GM19239 (cell line): ENCODE measurements at places on chromosomes 16 and 17.

DNA sequence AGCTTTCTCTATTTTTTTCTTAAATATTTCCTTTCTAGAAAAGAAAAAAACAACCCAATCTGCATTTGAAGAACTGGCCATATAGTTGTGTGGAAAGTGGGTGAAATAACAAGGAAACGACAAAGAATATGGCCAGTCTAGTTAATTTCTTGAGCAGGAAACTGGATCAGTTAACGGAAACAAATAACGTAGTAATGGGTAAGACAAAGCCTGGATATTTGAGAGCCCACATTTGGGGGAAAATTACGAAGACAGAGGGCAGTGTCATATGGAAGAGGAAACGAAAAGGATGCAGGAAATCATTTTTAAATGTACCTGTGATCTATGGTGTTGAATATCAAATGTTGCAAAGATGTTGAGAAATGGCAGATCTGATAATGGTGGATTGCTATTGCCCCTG lies 78.6 kb downstream of the HS3ST3A1 start:
- no peak for DNase-seq

DNA sequence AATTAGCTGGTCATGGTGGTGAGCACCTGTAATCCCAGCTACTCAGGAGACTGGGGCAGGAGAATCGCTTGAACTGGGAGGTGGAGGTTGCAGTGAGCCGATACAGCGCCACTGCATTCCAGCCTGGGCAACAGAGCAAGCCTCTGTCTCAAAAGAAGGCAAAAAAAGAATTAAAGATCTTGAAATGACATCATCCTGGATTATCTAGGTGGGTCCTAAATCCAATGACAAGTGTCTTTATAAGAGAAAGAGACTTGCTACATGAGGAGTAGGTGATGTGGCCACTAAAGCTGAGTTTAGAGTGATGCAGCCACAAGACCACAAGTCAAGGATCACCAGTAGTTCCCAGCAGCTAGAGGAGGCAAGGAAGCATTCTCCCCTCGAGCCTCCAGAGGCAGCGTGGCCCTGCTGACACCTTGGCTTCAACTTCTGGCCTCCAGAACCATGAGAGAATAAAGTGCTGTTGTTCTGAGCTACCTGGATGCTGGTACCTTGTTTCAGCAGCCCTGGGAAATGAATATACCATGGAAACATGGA lies 15.8 kb downstream of the CIITA start:
- DNase-seq, result no peak

DNA sequence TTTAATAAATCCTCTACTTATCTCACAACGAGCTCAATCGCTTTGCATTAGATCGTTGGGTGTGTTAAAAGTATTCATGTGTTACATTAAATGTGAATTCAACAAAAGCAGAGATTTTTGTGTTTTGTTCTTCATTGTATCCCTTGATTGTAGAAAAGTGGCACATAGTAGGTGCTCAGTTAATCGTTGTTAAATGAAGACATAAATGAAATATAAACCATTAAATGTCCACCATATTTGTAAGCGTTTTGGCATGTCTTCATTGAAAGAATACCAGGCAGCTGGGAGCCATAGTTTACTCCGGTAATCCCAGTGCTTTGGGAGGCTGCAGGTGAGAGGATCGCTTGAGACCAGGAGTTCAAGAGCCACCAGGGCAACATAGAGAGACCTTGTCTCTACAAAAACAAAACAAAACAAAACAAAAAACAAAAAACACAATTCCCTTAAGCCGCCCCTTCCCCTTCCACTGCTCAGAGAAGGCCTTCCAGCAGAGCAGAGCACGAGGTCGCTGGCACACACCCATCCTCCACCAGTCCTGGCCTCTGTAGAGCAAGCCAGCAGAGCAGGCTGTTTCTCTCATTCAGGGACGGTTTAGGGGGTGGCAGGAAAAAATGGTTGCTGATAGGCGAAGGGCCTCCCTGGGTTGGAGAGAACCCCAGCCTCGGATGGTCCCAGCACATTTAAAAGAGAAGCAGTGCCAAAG lies 673 bp upstream of the CHD9 start:
- no peak for DNase-seq

DNA sequence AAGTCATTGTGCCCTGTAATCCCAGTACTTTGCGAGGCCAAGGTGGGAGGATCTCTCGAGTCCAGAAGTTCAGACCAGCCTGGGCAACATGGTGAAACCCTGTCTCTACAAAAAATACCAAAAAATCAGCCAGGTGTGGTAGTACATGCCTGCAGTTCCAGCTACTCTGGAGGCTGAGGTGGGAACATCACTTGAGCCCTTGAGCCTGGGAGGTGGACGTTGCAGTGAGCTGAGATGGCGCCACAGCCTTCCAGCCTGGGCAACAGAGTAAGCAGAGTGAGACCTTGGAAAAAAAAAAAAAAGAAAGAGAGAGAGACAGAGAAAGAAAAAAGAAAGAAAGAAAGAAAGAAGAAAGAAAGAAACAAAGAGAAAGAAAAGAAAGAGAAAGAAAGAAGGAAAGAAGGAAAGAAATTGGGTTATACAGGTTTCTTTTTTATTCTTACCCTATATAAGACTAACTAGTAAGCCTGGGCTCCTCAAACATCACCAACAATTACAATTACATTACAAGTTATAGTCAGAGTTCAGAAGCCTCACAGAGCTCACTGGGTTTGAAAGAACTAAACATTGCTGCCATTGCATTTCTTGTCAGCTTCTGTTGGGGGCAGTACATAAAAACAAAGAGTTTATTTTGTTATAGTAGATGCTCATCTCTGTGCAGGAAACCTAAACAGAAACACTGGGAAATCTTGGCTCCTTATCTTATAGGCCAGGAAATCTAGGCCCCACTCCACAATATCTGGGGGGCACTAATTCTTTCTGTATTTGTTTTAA lies 6.7 kb upstream of the ABCA9 start:
- DNase-seq, result no peak

GRCh38 chr16:2371421-2371820 lies 30.9 kb upstream of the ABCA3 start:
- DNase-seq, result no peak

- DNase-seq, result no peak
These were observed 27.3 kb downstream of the SDK2 start for GRCh38 chr17:73616873-73617404.

DNA sequence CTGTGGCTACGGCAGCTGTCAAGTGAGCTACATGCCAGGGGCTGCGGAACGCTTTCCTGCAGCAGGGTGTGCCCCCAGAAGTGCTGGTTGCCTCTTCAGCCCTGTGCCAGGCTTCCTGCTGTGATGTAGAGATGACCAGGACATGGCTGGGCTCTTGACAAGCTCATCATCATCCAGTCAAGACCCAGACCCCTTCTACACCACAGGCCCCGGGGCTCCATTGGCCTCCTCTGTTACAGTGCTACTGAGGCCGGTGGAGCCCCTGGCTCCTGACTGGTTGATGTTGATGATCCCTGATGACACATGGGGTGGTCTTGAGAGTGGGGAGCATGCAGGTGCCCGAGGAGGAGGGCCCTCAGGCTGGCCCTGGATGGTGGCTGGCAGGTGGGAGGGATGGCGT lies 50.1 kb downstream of the B9D1 start:
- no peak for DNase-seq

GRCh38 chr17:76077584-76078110 lies 1.3 kb upstream of the ZACN start:
- no peak for DNase-seq

DNA sequence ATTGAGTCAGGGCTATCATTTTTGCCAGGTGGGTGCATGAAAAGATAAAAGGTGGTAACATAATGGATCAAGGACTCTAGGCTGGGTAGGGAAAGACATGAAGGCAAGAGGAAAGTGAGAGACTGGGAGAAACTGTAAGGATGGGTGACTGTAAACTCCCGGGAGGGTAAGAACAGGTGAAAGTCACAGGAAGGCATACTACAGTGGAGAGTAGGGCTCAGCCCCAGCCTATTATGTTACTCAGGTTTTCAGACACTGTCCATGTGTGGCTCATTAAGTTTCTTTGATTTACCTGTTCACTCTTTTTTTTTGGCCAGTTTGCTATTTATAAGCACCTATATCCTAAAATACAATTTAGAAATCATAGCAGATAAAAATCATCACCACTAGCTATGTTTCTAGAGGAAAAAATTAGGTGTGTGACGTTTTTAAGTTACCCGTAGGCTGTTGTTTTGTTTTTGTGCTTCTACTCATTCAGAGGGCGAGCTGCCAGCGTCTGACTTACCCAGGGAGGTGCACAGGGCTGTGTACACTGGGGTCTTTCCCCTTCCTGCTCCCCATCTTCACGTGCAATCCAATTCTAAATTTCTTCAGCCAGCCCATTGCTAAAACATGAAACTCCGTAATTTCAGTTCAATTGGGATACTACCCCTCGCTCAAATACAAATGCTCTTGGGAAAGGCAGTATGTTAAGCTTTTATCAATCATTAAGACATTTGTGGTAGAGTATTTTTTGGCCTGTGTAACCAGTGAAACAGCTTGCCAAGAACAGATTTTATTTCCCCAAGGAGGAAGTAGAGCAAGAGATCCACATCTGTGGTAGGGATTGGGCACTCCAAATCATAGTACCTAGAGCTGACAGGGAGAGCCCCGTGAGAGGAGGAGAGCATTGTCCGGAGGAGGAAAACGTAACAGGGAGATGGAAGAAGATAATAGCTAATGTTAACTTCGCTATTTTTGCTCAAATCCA lies 21.7 kb upstream of the VWA3A start:
- DNase-seq, result no peak

- no peak for DNase-seq
These were observed 5.0 kb downstream of the PITPNM3 start for GRCh38 chr17:6551356-6551755.

GRCh38 chr16:55330781-55331647 lies 7.0 kb downstream of the IRX6 start:
- DNase-seq, result no peak
